ENCODE measurements at places on chromosomes 11 and 22.
A peak's percentile ranks its signal among the peaks of the same experiment; 100 is the strongest.

GRCh38 chr11:111417766-111418435 lies 38.8 kb upstream of the POU2AF1 start:
- DNase-seq: peak; percentile 43

DNA sequence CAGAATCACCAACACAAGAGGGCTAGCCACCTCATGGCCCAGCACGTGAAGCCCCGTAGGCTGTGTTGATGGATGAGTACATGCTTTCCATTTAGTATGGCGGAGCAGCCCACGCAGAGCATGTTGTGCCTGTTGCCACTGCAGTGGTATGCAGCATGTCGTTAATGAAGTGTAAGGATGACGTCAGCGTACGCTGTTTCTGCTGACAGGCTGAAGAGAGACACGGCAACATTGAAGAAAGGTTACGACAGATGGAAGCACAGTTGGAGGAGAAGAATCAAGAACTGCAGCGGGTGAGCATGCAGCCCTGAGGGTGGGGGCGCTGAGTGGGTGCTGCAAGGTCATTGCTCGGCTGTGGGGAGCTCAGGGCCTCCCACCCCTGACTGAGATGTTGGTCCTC lies 62.8 kb downstream of the PPFIA1 start:
- no peak for DNase-seq

- DNase-seq: peak; percentile 71
These were observed 4.8 kb downstream of the PHLDA2 start for GRCh38 chr11:2924381-2924780.

GRCh38 chr11:62898027-62898426 lies 17.3 kb downstream of the SLC3A2 start:
- no peak for DNase-seq

DNA sequence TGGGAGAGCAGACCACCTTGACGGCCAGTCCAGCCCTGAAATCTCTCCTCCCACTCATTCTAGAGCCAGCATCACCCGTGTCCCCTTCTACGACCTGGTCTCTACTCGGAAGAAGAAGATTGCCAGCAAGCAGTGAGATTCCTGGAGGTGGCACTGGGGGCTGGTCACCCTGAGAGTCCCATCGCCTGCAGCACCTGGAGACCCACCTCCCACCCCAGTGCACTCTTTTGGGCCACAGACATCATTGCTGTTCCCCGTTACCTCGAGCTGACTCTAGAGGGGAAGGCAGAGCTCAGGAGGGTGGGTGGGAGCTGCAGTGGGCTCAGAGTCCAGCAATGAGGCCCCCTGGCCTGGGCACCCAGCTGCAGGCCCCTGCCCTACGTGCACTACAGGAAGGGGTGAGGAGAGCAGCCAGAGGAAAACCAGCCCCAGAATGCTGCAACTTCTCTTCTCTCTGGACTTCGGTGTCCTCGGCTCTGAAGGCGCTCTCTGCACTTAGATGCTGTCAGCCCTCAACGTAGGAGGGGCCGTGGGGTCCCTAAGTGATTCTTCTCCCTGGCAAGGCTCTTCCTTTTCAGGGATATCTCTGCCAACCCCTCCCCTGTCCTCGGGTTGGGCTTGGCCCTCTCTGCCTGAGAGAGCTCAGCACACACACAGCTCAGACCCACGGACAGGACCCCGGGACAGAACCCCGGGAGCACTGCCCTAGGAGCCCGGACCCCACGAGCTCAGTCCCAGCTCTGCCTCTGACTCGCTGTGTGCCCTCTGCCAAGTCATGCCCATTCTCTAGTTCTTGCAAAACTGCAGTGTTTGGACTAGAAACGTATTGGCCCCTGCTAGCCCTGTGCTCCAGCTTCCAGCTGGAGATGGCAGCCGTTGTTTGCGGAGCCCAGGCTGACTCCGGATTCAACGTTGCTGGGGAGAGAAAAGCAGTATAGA lies 31.3 kb downstream of the CYTH4 start:
- no peak for DNase-seq

Data from Daoy (cell line).